ENCODE measurements at places on chromosomes 5 and 9. TPM values are rescaled to one million over a fixed set of nuclear protein-coding genes. Genes with fewer than 3 reads are reported as not detected.

- DNase-seq = no peak
- no peaks in the 10 kb centered on the region for H3K4me1 ChIP-seq
- no peak overlapping the region for H3K27ac ChIP-seq
- H3K4me3 ChIP-seq = no peak overlapping the region
Measured at GRCh38 chr9:4235871-4236804, 63.7 kb downstream of the GLIS3 start.

- no peak for DNase-seq
- H3K27me3 ChIP-seq = no peaks in the 10 kb centered on the region
- no peak overlapping the region for H3K4me3 ChIP-seq
- H3K27ac ChIP-seq = no peak overlapping the region
- H3K4me1 ChIP-seq = no peaks in the 10 kb centered on the region
Measured at GRCh38 chr9:87029905-87030304, 82.6 kb upstream of the GAS1 start.

GRCh38 chr9:100449420-100449819, 22.5 kb downstream of the MSANTD3 start:
- H3K4me3 ChIP-seq = no peak overlapping the region
- no peak for DNase-seq
- no peaks in the 10 kb centered on the region for H3K4me1 ChIP-seq
- H3K36me3 ChIP-seq = peaks cover 2% of the 10 kb centered on the region

- H3K36me3 ChIP-seq = no peaks in the 10 kb centered on the region
- H3K4me3 ChIP-seq = no peak overlapping the region
- no peaks in the 10 kb centered on the region for H3K27me3 ChIP-seq
- H3K4me1 ChIP-seq = no peaks in the 10 kb centered on the region
Measured at GRCh38 chr5:178419196-178419595, 171.0 kb downstream of the COL23A1 start.

Gene TAF1L
- 0.05 TPM for total RNA-seq

GRCh38 chr9:98874721-98875255, 67.3 kb downstream of the GALNT12 start:
- H3K27ac ChIP-seq = no peak overlapping the region
- no peaks in the 10 kb centered on the region for H3K4me1 ChIP-seq
- H3K4me3 ChIP-seq = no peak overlapping the region
- no peaks in the 10 kb centered on the region for H3K27me3 ChIP-seq
- no peak for DNase-seq

Gene PCDHGC5
- 0.50 TPM for total RNA-seq

Gene TSLP
- total RNA-seq = not detected

Gene KCNN2
- not detected for total RNA-seq

Gene RAD50
- 31.2 TPM for total RNA-seq

Measured in natural killer cell (primary cell).